NCI-H1436 (cell line): ENCODE measurements at places on chromosomes 5 and 9.
A peak's percentile ranks its signal among the peaks of the same experiment; 100 is the strongest.

DNA sequence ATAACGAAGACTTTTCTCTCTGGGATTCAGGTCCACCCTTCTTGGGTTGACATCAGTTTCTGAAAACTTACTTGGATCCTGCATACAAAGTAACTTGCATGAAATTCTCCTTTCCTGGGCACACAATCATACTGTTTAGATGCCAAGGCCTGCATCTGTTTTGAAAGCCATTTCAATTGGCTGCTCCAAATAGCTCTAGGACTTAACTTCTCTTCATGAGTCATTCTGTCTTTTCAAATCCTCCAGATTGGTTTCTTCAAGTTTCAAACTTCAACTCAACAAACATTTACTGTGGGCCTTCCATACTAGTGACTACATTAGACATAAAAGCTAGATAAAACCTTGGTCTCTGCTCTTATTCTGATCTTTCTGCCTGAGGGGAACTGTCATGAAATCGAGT is 54.8 kb upstream of the HMHB1 start:
- DNase-seq: no peak

DNA sequence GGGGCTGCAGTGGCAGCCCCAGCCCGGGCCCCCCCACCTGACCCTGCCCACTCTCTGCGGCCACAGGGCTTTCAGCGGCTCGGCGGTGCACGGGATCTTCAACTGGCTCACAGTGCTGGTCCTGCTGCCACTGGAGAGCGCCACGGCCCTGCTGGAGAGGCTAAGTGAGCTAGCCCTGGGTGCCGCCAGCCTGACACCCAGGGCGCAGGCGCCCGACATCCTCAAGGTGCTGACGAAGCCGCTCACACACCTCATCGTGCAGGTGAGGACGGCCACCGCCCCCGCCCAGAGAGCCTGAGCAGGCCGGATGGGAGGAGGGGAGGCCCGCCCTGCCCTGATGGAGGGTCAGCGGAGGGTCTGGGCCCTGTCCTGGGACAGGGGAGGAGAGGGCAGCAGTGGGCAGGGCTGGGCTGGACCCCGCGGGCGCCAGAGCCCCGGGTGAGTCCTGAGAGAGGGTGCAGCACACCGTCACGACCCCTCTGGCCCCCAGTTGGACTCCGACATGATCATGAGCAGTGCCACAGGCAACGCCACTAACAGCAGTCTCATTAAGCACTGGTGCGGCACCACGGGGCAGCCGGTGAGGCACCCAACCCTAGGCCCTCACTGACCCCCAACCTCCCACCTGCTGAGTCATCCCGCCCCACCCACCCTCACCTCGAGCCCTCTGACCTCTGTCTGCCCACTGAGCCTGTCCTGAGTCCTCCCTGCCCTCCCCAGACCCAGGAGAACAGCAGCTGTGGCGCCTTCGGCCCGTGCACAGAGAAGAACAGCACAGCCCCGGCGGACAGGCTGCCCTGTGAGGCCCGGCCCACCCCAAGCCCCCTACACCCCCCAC is 2.7 kb downstream of the SLC34A3 start:
- DNase-seq: no peak

GRCh38 chr9:129451669-129452068 is 169.2 kb downstream of the C9orf50 start:
- DNase-seq: no peak

GRCh38 chr5:159098603-159099436 is 896 bp downstream of the EBF1 start:
- peak; percentile 57 for DNase-seq

- peak; percentile 78 for DNase-seq
Observed at GRCh38 chr5:149937610-149938009, 7.0 kb downstream of the PDE6A start.

- no peak for DNase-seq
Observed at GRCh38 chr5:115429345-115429940, 115.1 kb downstream of the FEM1C start.

GRCh38 chr9:34797367-34797766 is 87.4 kb upstream of the CCL21 start:
- DNase-seq: no peak

GRCh38 chr9:4680750-4681149 is 1.4 kb downstream of the CDC37L1 start:
- no peak for DNase-seq

GRCh38 chr9:113503613-113504211 is 40.2 kb downstream of the RGS3 start:
- DNase-seq: no peak

DNA sequence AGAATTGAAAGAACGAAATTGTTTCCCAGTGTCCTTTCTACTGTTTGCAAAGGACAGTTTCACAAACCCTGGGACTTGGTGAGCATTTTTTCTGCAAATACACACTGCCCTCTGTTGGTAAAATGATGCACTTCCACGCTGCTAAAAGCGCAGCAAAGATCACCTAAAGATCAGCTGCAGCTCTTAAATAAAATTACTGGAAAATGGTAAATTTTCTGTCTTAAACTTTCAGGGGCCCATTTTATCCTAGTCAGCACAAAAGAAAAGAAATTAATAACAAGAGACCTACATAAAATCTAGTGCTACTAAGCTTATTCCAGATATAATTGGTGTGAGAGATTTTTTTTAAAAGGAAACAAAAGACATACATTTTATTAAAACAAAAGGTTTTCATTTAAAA is 566.0 kb downstream of the CAAP1 start:
- DNase-seq: peak; percentile 51

GRCh38 chr5:24742334-24742733 is 97.6 kb upstream of the CDH10 start:
- no peak for DNase-seq

DNA sequence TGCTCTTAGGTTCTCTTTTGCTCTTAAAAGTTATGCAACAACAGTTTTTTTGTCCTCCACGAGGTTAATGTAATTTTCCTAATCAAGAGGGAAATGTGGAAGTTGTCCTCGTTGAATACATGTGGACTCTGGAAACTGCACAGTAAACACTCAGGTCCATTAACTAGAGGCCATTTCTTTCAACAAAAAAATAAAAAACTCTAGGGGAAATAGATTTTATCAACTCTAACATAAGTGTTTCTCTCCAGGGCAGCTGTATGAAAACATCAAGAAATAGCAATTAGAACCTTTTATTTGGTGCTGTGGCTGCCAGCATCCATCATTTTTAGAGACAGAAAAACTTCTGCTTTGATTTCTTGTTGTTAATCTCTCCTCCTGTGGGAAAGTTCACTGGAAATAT is 288.6 kb downstream of the ICE1 start:
- no peak for DNase-seq

DNA sequence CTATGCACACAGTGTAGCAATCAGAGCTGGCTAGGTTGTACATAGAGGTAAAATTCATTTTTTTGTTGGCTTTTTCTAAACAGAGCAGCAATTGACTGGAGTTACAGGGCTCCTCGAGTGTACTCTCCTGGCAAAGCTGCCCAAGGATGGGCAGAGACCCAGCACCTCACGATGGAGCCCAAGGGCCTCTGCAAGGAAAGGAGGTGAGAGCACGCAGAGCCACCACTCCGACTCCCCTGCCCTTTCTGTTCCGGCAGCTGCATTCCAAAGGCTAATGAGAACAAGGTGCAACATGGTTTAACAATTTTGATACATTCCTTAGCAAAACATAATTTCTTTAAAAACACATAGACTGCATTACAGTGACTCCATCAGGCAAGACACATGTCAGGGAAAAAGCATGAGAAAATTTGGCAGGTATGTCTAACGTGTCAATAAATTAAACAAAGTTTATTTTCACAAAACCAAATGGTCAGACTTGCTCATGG is 47.5 kb downstream of the SAXO1 start:
- no peak for DNase-seq

- DNase-seq: no peak
Observed at GRCh38 chr5:67160985-67161384, 35.6 kb downstream of the CD180 start.

DNA sequence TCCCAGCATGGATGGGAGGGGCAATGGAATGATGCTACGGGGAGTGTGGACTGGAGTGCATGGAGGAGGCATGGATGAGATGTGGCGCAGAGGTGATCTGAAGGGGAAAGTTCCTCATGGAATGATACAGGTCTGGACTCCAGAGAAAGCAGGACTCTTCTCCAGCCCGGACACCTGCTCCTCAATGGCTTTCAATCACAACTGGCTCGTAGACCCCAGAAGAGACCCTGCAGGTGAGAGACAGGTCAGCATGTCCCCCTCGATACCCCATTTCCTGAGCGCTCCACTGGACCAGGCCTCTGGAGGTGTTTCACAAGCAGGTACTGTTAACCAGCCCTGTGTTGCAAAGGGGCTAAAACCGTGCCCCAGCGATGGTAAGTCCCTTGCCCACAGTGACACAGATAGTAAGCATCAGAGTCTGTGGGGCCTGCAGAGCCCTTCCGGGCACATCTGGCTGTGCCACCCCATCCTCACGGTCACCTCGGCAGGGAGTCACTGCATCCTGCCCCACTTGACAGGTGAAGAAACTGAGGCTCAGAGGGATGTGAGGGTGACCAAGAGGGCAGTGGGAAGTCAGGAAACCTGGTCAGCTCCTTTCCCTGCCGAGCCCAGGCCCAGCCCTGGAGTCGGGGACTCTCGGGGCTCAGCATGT is 5.5 kb upstream of the DPM2 start:
- DNase-seq: no peak

DNA sequence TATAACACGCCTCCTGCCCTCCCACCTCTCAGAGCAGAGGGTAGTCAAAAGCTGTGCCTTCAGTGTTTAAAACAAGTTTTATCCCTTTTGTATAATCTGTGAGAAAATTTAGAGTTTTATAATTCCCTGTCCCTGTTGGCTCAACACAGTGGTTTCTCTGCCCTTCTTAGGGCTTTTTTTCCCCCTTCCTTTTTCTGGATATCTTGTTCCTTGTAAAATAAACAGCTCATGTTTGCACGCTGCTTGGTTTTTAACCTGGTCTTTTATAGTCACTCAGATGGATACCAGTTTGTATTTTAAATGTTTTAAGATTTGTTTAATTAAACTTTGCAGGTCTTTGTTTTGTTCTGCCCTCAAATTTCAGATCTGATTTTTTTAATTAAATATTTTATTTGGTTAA is 26.7 kb downstream of the OCLN start:
- DNase-seq: no peak

DNA sequence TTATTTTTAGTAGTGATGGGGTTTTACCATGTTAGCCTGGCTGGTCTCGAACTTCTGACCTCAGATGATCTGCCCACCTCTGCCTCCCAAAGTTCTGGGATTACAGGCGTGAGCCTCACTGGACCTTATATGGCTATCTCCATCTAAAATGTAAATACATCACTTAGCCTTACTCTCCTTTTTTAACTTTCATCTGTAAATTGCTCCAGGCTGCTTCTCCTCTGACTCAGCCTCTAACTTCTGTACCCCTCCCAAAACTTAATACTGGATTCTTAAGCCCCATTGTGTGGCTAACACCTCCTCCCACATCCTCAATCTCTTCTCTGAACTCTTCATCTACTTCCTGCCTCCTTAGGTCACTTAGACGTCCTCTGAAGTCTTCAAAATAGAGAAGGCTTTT is 4.0 kb downstream of the SNX30 start:
- no peak for DNase-seq

GRCh38 chr5:82913971-82914370 is 163.2 kb downstream of the TMEM167A start:
- no peak for DNase-seq
